ENCODE measurements at places on chromosomes 13 and 19.

DNA sequence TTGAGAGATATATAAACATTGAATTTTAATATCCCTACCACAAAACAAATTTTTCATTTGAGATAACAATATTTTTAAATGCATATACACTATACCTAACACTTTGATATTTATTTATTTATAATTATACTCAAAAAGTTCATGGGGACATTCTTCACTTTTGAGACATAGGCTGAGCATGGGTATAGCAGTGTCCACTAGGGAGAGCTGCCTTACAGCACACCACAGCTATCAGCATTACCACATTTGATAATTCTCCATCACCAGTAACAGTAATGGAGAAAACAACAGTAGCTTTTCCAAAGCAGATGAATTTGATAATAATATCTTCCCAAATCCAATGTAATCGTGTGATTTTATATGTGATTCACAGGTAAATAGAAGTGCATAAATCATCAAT is 626.1 kb downstream of the DACH1 start:
- no peak for DNase-seq

GRCh38 chr13:99275093-99275469 is 16.9 kb upstream of the GPR18 start:
- DNase-seq = no peak

- DNase-seq = no peak
Measured at GRCh38 chr13:63088226-63088625, 1672.6 kb upstream of the PCDH20 start.

GRCh38 chr13:46648166-46648607 is 95.2 kb downstream of the LRCH1 start:
- no peak for DNase-seq

- DNase-seq = no peak
Measured at GRCh38 chr19:1166872-1167573, 7.0 kb downstream of the SBNO2 start.

DNA sequence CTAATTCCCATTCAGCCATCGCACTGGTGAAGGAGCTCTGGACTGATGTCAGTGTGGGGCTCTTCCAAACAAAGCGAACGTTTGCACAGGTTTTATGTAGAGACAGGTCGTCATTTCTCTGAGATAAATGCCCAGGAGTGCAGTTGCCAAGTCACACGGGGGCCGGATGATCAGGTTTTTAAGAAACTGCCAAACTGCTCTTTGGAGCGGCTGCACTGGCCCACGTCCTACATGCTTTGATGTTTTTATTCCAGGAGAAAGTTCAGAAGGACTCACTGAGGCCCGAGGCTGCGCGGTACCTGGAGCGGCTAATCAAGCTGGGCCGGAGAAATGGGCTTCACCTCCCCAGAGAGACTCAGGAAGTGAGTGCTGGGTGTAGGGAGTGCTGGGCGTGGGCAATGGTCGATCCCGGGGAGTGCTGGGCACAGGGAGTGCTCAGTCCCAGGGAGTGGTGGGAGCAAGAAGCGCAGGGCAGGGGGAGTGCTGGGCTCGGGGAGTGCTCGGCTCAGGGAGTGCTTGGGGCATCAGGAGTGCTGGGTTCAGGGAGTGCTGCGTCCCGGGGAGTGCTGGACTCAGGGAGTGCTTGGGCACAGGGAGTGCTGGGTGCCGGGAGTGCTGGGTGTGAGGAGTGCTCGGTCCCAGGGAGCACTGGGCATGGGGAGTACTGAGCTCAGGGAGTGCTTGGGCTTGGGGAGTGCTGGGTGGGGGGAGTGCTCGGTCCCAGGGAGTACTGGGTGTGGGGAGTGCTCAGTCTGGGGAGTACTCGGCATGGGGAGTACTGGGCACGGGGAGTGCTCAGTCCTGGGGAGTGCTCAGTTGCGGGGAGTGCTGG is 10.7 kb downstream of the THOP1 start:
- no peak for DNase-seq

DNA sequence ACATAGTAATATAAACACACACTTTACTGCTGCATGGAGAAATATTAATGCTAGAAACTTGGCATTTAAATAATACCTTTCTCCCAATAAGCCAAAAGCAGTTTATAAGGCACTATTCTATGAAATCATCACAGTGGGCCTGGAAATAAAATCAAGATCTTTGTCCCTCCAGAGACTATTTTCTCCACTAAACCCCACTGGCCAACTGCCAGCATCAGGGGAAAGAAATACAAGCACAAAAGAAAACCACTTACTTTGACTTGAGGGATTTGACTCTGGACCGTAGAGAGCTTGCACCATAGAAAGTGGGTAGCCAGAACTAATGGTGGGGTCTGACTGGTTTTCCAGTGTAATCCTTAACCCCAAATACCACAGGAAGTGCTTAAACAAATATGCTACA is 71.9 kb downstream of the DCLK1 start:
- DNase-seq = no peak

DNA sequence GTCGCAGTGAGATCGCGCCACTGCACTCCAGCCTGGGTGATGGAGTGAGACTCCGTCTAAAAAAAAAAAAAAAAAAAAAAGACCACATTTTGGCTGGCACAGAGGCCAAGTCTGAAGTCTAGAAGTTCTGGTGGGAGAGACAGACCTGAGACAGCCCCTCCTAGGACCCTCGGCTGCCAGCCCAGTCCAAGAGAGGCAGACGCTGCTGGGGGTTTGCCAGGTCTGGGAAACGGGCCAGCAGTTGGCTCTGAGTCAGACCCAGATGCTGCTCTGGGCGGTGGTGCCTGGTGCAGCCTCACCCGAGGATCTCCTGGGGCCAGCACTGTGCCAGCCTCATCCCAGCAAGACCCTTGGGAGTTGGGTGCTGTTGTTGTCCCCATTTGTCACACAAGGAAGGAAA is 5.8 kb downstream of the FCHO1 start:
- no peak for DNase-seq

DNA sequence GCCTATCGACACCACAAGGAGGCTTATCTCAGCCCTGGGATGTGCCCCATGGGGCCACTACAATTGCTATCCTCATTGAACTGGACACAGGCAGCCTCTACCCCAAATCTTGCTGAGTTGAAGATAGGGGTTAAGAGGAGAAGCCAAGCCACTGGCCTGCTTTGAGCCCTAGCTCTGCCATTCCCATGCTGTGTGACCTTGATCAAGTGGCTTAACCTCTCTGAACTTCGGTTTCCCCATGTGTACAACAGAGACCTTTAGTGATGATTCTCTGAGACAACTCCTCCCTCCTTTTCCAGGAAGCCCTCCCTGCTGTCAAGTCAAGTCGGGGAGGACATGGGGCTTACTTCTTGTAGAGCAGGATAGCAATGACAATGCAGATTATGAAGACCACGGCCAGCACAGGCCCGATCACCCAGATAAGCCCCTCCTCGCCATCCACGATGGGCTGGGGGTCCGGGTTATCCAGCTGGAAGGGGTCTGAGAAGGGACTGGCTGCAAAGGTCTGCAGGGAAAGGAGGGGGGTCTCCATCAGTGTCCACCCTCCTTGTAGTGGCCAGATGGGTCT is 121.6 kb downstream of the PTPRS start:
- DNase-seq = no peak

DNA sequence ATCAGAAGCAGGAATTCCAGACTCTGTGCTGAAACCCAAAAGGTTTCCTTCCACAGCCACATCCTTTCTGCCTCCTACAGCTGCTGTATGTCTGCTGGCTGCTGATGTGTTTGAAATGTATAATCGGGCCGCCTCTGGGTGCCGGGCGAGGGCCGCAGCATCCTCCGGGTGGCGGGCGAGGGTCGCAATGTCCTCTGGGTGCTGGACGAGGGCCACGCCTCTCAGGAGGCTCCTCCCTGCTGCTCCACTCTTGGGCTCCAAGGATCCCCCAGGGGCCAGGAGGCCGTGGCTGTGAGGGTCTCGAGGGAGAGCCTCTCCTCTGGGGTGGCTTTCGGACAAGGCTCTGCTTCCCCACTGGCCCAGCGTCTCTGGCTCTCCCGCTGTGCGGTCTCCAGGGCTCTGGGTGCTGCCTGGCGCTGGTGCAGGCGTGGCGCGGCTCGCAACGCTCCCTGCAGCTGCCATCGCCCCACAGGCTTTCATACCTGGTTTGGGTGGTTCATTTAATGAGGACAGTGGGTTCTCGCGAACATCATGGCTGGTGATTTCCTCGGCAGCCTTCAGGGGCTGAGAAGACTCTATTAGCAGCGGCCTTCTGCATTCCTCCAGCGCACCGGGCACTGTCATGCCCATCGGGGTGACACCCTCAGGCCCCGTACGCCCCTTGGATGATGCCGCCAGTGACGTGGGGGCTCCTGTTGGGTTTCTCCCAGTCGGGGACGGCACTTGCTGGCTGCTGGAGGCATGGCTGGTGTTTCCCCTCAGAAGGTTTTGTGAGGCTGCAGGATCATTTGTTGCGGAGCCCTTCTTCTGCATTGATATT is 41.8 kb upstream of the GRTP1 start:
- no peak for DNase-seq

DNA sequence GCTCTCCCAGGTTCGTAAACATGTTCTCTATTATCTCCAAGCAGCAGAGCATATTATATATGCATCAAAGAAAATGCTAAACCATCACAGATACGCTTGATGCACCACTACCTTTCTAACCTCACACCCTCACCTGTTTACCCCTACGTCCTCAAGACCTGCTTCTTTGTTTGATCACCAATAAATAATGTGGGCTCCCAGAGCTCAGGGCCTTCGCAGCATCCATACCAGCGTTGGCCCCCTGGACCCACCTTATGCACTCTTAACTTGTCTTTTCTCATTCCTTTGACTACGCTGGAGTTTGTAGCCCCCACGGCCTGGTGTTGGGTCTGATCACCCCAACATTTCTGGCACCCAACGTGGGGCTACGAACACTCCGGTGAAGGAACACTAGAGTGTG is 10.0 kb upstream of the ZNF443 start:
- no peak for DNase-seq

DNA sequence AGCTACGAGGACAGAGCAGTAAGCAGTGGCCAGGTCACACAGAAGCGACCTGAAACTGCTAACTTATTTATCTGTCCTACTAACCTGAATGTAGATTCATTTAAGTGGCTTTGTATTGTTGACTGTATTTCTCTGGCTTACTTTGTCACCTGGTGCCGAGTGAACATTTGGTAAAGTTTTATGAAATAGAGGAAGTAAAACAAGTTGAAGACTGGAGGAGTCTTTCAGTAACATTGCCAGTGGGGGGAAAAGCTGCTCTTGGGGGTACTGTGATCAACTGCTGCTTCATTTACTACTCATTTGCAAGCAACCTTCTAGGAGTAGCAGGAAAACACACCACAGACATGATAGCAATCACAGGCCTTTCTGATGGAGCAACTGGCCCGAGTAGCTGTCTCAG is 615.0 kb downstream of the FGF9 start:
- no peak for DNase-seq
